Aorta (tissue), 5 donors: ENCODE measurements at places on chromosomes 1 and 21. TPM values are rescaled to one million over a fixed set of nuclear protein-coding genes. Genes with fewer than 3 reads are reported as not detected.

- no peak for DNase-seq
Observed at GRCh38 chr1:89688607-89689006, 55.7 kb downstream of the LRRC8C start.

Gene TMEM39B
- 21.1 TPM for total RNA-seq

GRCh38 chr1:86271046-86271445 lies 114.5 kb upstream of the COL24A1 start:
- no peak for DNase-seq

Gene MRPL55
- total RNA-seq, result 27.4 TPM

DNA sequence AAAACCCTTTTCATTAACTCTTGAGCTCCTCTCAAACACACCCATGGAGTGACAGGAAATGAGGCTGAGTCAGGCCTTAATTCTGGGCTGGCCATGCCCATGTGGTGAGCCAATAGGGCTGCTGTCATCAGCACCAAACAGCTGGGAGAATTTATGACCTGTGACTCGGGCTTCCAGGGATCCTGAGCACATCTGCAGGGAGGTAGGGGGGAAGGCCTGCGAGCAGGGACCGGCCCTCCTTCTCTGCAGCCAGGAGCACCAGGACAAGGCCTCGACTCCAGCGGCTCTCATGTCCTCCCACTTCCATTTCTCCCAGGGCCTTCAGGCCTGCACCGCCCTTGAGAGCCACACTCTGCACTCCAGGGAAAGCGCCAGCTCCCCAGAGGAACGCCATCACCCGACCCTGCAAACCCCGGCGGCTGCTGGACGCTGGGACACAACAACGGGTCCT lies 14.6 kb downstream of the RIPK4 start:
- peak; percentile 44 for DNase-seq

- no peak for DNase-seq
Observed at GRCh38 chr21:39125752-39126485, 57.3 kb downstream of the PSMG1 start.

DNA sequence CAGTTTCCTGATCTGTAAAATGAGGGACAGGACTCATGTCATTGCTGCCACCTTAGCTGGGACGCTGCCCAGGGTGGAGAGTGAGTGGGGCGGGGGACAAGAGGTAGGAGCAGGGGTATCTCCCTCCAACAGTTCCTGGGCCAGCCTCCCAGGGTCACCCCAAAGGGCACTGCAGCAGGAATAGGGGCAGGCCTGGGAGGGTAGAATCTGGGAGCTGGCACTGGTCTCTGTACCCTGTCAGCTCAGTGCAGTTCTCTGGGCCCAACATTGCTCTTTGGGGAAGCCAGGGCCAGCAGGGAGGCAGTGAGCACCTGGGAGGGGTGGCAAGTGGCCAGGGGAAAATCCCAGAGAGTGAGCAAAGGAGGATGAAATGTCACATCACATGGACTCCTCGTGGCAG lies 55.8 kb downstream of the ELK4 start:
- no peak for DNase-seq

Gene UTS2
- total RNA-seq, result 0.27 TPM

Gene SLC9A1
- total RNA-seq, result 17.6 TPM

GRCh38 chr1:5239911-5240310 lies 585.5 kb downstream of the AJAP1 start:
- no peak for DNase-seq

DNA sequence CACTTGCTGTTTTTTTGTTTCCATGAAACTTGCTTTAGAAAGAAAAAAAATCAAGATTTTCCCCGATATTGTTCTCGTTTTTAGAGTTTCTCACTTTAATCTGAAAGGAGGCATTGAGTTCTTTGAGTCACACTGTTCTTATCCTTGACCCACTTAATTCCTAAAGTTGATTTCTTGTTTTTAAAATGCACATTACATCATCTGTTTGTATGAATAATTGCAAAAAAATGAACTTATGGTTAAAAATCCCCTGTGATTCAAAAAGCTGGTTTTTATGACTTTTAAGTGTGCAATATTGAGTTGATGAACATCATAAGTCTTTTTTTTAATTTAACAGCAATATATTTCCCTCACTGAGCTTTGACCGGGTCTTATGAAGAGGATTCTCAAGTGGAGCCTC lies 131.6 kb downstream of the SNX7 start:
- no peak for DNase-seq

DNA sequence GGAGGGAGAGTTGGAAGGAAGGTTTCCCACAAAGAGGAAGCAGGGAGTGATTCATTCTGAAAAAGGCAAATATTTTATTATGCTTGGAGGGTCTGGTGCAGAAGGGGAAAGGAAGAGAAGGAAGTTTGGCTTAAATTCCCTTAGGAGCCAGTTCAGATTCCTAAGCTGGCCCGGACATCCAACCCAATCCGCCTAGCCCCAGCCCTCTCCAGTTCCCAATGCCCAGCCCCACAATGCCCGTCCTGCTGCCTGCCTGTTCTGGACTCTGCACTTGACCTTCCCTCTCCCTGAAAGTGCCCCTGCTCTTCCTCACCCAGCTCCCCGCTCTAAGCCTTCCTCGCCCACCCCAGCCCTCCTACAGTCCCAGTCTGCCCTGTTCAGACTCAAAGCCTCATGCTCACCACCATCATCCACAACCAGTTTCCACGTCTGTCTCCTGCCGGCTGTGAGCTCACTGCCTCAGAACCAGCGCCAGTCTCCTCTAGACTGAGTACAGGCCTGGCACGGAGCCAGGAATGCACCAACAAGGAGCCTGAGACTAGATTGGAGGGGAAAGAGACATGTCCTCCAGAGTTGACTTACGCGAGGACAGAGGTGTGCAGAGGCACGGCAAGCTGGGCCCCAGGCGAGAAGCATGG lies 18.9 kb downstream of the CAPN2 start:
- peak; percentile 95 for DNase-seq

GRCh38 chr1:115454837-115455511 lies 116.9 kb upstream of the NGF start:
- no peak for DNase-seq

Gene OR2AK2
- total RNA-seq, result not detected

GRCh38 chr1:10793129-10793651 lies 3.3 kb downstream of the CASZ1 start:
- DNase-seq, result no peak

DNA sequence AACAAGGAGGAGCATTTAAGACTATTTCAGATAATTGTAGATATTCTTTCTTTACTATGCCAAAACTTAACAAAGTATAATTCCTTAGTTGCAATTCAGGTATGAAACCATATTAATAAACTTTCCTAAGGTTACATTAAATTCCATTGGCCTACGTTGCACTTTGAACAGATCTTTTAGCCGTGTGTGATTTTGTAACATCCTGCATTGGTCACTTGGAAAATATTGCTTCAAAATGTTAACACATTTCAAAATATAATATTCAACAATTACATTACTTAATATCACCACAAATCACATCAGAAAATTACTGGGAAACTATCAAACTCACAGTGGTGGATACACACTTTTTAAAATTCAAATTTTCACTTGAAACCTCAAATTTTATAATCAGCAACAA lies 20.2 kb downstream of the ETS2 start:
- no peak for DNase-seq

DNA sequence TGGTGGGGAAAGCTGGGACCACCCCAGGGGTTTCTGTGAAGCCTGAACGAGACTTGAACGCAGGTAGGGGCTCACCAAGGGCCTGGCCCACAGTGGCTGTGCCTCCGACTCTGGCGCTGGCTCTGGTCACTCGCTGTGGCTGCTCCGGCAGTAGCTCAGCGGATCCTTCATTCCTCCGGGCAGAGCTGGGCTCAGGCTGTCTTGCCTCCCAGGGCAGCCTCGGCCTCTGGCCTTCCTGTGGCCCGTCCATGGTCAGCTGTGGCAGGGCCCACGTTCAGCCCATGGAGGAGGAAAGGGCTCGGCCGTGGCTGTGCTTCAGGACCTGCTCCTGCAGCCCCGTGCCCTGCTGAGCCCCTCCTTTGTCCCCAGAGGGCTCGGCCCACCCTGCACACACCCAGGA lies 162.9 kb upstream of the C1orf174 start:
- peak; percentile 64 for DNase-seq

DNA sequence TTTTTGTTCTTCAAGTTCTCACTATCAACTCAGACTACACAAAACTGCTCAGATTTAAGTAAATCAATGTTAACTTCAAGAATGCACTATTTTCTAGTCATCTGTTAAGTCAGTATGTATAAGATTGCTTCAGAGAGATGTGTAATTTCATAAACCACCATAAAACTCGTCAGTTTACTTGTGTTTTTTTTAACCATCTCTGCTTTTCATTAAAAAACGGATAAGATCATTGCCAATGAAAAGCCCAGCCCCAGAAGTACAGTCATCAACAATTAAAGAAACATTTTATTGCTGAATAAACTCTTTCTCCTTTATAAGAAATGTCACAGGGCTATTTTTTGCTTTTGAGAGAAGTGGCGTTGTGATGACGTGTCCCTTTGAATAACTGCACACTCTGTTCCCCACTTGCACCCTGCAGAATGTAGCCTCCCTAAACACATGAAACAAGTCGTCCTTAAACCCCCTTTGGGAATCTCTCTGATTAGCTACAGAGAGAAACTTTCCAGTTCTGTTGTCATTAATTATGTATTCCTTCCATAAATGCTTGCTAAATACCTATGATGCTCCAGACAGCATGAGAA lies 202.7 kb upstream of the FOXD3 start:
- no peak for DNase-seq

DNA sequence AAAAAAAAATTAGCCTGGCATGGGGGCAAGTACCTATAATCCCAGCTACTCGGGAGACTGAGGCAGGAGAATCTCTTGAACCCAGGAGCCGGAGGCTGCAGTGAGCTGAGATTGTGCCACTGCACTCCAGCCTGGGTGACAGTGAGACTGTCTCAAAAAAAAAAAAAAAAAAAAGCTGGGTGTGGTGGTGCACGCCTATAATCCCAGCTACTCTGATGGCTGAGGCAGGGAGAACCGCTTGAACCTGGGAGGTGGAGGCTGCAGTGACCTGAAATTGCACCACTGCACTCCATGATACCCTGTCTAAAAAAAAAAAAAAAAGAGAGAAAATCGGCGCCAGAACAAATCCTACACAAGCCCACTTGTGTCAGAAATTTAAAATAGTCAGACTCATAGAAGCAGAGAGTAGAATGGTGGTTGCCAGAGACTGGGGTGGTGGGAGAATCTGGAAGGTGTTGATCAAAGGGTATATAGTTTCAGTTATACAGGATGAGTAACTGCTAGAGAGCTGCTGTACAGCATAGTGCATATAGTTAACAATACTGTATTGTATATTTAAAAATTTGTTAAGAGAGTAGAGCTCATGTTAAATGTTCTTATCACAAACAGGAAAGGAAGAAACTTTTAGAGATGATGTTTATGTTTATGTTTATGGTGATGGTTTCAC lies 9.6 kb downstream of the DIP2A start:
- no peak for DNase-seq

GRCh38 chr1:27349784-27350662 lies 8.2 kb downstream of the SYTL1 start:
- peak; percentile 90 for DNase-seq

Gene ATAD3C
- total RNA-seq, result 5.5 TPM

GRCh38 chr1:43322506-43322905 lies 15.1 kb upstream of the MPL start:
- peak; percentile 42 for DNase-seq
